Tibial nerve (tissue), 4 donors: ENCODE measurements at places on chromosomes 11 and 22. TPM values are rescaled to one million over a fixed set of nuclear protein-coding genes. Genes with fewer than 3 reads are reported as not detected.
A peak's percentile ranks its signal among the peaks of the same experiment; 100 is the strongest.

The GRIA4 gene
- total RNA-seq: not detected

The CNGA4 gene
- not detected for total RNA-seq

The MAPK11 gene
- 8.7 TPM for total RNA-seq

The CBLIF gene
- total RNA-seq: not detected

The SYT9 gene
- total RNA-seq: not detected

The OR2D2 gene
- not detected for total RNA-seq

The PRAME gene
- total RNA-seq: not detected

DNA sequence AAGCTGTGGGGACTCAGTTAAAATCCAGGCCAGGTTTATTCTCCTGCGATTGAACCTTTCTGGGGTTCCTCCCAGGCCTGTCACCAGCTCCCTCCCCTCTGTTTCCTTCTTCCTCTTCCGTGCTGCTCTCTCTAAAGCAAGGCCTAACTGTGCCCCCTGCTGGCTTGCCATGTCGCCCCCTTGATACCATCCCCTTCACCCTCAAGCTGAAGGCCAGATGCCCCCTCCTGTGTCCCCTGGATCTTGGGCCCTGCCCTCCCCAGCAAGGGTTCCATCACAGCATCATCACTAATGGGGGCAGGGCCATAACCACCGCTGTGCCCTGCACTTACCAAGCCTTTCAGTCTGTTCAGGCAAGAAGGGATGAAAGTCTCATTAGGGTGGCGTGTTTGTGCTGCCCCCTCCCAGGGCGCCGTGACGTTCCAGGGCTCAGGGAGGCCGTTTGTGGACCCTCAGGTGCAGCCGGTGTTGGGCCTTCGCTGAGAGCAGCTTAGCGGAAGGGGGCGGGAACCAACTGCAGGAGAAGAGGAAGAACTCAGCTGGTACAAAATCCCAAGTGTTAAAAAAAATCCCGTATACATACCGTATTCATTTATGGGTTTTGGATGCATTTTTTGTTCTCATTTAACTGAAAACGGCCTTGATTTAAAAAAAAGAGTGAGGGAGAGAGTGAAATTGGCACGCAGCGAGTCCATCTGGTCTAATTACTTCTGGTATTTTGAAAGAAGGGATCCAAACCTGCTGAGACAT is 69.9 kb downstream of the MPPED1 start:
- no peaks in the 10 kb centered on the region for H3K36me3 ChIP-seq
- H3K4me1 ChIP-seq: peaks cover 8% of the 10 kb centered on the region
- no peak for DNase-seq
- no peak overlapping the region for H3K27ac ChIP-seq

- no peak overlapping the region for H3K4me3 ChIP-seq
- no peak overlapping the region for H3K27ac ChIP-seq
- H3K36me3 ChIP-seq: no peaks in the 10 kb centered on the region
- H3K4me1 ChIP-seq: peaks cover 71% of the 10 kb centered on the region
- no peaks in the 10 kb centered on the region for H3K27me3 ChIP-seq
Measured at GRCh38 chr11:934527-934926, 8.9 kb downstream of the AP2A2 start.

- DNase-seq: no peak
- no peaks in the 10 kb centered on the region for H3K36me3 ChIP-seq
- H3K27ac ChIP-seq: no peak overlapping the region
- H3K4me3 ChIP-seq: no peak overlapping the region
Measured at GRCh38 chr22:26610996-26611395, 6.8 kb downstream of the CRYBB1 start.

- no peaks in the 10 kb centered on the region for H3K4me1 ChIP-seq
- H3K27me3 ChIP-seq: no peaks in the 10 kb centered on the region
- H3K27ac ChIP-seq: no peak overlapping the region
Measured at GRCh38 chr22:24518771-24519485, 23.8 kb downstream of the UPB1 start.

- peak overlapping the region; percentile 36 for H3K27ac ChIP-seq
- DNase-seq: no peak
- H3K27me3 ChIP-seq: no peaks in the 10 kb centered on the region
- H3K36me3 ChIP-seq: no peaks in the 10 kb centered on the region
- no peaks in the 10 kb centered on the region for H3K4me1 ChIP-seq
- no peak overlapping the region for H3K4me3 ChIP-seq
Measured at GRCh38 chr22:19579115-19579811, 55.1 kb upstream of the CLDN5 start.

GRCh38 chr22:40218723-40219294 is 41.1 kb downstream of the TNRC6B start:
- no peaks in the 10 kb centered on the region for H3K27me3 ChIP-seq
- H3K36me3 ChIP-seq: no peaks in the 10 kb centered on the region
- H3K4me3 ChIP-seq: no peak overlapping the region
- H3K4me1 ChIP-seq: peaks cover 74% of the 10 kb centered on the region
- H3K27ac ChIP-seq: no peak overlapping the region

GRCh38 chr11:60887556-60887955 is 18.8 kb downstream of the PRPF19 start:
- peak; percentile 50 for DNase-seq
- H3K36me3 ChIP-seq: peaks cover 63% of the 10 kb centered on the region
- no peak overlapping the region for H3K27ac ChIP-seq

DNA sequence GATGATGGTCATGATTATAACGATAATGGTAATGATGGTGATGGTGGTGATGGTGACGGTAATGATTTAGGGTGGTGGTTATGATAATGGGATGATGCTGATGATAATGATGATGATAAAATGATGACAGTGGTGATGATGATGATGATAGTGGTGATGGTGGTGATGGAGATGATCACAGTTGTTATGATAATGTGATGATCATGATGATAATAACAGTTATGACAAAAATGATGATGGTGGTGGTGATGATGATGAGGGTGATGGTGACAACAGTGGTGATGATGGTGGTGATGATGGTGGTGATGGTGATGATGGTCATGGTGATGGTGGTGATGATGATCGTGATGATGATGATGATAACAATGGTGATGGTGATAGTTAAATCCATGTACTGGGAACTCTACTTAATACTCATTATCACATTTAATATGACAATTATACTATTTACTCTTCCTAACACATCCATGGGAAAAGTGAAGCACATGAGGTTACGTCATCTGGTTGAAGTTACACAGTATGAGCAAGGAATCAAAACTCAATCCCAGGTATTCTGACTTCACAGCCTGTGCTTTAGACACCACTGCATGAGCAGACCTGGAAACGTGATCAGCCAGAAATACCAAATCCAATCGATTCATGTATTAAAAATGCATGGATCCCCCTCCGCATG is 322.2 kb downstream of the BRD1 start:
- no peak overlapping the region for H3K27ac ChIP-seq
- H3K36me3 ChIP-seq: no peaks in the 10 kb centered on the region
- H3K27me3 ChIP-seq: no peaks in the 10 kb centered on the region
- no peak overlapping the region for H3K4me3 ChIP-seq

- peaks cover 57% of the 10 kb centered on the region for H3K36me3 ChIP-seq
- no peak overlapping the region for H3K4me3 ChIP-seq
- H3K27me3 ChIP-seq: no peaks in the 10 kb centered on the region
Measured at GRCh38 chr22:31602259-31602952, 59.6 kb downstream of the PISD start.

GRCh38 chr22:45127866-45128265 is 35.9 kb upstream of the NUP50 start:
- H3K27me3 ChIP-seq: no peaks in the 10 kb centered on the region
- H3K36me3 ChIP-seq: no peaks in the 10 kb centered on the region
- H3K4me3 ChIP-seq: no peak overlapping the region
- no peak for DNase-seq

DNA sequence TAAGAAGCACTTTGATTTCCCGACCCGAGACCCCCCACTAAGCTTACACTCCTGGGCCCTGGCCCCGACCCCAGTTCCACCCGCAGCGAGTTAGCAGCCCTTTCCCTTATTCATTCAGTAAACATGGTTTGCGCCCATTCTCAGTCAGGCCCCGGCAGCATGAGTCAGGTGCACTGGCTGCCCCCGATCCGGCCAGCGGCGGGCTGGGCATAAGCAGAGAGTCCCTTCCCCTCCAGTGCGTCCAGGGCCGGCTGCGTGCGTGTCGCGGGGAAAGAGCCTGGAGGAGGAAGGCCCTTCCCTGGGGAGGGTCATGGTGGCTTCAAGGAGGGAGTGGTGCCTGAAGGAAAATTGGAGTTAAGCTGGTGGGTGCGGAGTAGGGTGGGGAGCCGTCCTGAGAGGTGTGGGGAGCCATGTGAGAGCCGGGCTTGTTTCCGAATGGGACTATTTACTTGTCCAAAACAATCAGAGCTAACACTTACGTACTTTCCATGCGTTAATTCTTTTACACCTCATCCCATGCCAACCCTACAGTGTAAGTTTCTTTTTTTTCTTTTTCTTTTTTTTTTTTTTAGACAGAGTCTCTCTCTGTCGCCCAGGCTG is 657 bp downstream of the IGHMBP2 start:
- no peaks in the 10 kb centered on the region for H3K27me3 ChIP-seq
- peak overlapping the region; percentile 69 for H3K27ac ChIP-seq
- peaks cover 51% of the 10 kb centered on the region for H3K36me3 ChIP-seq
- H3K4me1 ChIP-seq: peaks cover 14% of the 10 kb centered on the region
- DNase-seq: peak; percentile 21

- H3K4me3 ChIP-seq: no peak overlapping the region
- H3K4me1 ChIP-seq: peaks cover 4% of the 10 kb centered on the region
- no peaks in the 10 kb centered on the region for H3K36me3 ChIP-seq
- DNase-seq: no peak
Measured at GRCh38 chr22:21026783-21027692, 5.3 kb downstream of the SLC7A4 start.

GRCh38 chr11:104892723-104893511 is 5.3 kb downstream of the CASP12 start:
- no peak for DNase-seq
- no peak overlapping the region for H3K27ac ChIP-seq
- H3K27me3 ChIP-seq: no peaks in the 10 kb centered on the region
- H3K36me3 ChIP-seq: no peaks in the 10 kb centered on the region
- H3K4me3 ChIP-seq: no peak overlapping the region

DNA sequence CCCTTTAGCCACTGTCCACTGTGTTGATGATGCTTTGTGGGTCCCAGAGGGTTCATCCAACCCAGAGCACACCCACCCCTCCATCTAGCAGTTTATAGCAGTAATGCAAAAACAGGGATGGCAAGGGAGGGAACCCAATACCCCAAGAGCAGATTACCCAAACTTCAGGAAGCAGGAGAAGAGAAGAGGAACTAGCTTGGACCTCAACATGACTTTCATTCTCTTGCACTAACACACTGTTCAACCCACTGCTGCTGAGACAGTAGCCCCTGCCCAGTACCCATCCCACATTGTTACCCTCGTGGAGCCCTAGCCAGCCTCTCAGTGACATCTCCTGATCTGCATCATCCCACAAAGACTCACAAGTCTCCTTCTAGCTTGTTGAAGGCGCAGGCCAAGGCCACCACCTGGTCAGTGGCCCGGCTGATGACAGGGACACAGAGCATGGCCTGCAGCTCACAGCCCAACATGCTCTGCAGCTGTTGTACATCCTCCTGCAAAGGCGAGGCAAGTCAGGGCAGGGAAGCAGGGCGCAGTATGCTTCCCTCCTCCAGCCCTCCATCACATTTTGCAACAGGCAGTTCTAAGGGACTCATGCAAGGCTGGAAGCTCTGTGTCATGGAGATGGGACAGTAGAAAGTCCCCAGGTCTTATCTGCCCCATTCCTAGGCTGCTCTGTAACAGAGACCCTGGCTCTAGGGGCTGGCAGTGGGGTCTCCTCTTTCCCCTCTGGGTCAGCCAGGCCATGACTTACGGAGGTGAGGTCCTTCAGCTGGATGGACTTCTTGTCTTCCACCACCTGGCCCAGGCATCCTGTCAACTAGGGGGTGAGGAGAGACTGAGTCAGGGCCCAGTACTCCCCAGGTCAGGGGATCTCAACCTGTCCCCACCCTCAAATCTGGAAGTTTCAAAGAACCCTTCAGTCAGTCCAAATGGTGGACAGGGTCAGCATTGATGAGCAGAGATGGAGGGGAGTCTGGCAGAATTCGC is 85.5 kb downstream of the PDE2A start:
- H3K4me3 ChIP-seq: no peak overlapping the region
- no peaks in the 10 kb centered on the region for H3K27me3 ChIP-seq
- H3K27ac ChIP-seq: no peak overlapping the region
- no peaks in the 10 kb centered on the region for H3K36me3 ChIP-seq
- no peak for DNase-seq
- no peaks in the 10 kb centered on the region for H3K4me1 ChIP-seq

DNA sequence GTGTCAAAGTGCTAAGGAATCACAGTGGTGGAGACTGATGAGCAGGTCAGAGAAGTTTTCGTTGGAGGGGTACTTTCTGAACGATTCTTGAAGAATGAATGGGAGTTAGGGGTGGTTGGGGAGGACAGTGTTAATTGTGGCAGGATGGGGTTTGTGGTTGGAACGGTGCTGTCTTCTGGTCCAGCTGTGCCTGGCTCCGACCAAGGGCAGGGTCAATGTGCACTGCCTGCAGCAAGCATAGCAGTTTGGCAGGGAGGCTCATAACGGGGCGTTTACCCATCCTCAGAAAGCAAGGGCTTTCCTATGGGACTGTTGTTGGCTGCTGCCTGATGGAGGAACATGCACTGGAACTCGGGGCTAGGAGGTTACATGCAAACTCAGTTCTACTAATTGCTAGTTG is 265.8 kb downstream of the KIRREL3 start:
- DNase-seq: no peak
- H3K36me3 ChIP-seq: no peaks in the 10 kb centered on the region
- H3K4me3 ChIP-seq: no peak overlapping the region
- H3K4me1 ChIP-seq: no peaks in the 10 kb centered on the region
- no peaks in the 10 kb centered on the region for H3K27me3 ChIP-seq

- H3K4me3 ChIP-seq: no peak overlapping the region
- H3K36me3 ChIP-seq: peaks cover 48% of the 10 kb centered on the region
- no peak overlapping the region for H3K27ac ChIP-seq
- no peaks in the 10 kb centered on the region for H3K4me1 ChIP-seq
- no peaks in the 10 kb centered on the region for H3K27me3 ChIP-seq
Measured at GRCh38 chr22:17103351-17103750, 17.8 kb downstream of the TMEM121B start.

DNA sequence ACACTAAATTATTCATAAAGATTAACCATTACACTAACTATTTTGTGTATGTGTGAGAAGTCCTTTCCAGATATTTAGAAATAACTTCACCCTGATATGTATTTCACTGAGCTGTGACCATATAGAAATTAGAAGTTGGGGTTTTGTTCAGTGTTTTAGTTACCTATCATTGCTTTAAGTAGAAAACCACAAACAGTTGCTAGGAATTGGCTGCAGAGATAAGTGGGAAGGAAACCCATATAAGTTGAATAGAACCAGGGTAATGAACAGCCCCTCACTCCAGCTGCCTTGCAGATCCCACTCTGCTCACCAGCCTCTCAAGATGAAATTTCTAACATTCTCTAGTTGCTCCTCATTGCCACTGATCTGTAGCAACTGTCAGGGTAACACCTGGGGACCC is 10.3 kb downstream of the SRSF8 start:
- DNase-seq: no peak
- no peaks in the 10 kb centered on the region for H3K36me3 ChIP-seq
- H3K27me3 ChIP-seq: no peaks in the 10 kb centered on the region
- H3K27ac ChIP-seq: peak overlapping the region; percentile 76
- peaks cover 47% of the 10 kb centered on the region for H3K4me1 ChIP-seq

DNA sequence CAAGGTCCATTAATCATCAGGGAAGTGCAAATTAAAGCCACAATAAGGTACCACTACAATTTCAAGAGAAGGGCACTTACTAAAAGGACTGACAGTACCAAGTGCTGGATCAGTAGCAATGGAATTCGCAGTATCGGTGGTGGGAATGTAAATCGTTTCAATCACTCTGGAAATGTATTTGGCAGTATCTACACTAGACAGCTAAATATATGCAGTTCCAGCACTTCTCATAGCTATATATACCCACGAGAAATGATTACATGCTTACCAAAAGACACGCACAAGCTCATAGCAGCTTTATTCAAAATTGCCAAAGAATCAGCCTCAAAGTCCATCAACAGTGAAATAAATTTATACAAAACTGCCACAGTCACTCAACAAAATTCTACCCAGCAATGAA is 4.4 kb upstream of the ZNF280B start:
- H3K27ac ChIP-seq: no peak overlapping the region
- no peaks in the 10 kb centered on the region for H3K27me3 ChIP-seq
- no peak for DNase-seq
- H3K4me1 ChIP-seq: peaks cover 9% of the 10 kb centered on the region
- H3K36me3 ChIP-seq: no peaks in the 10 kb centered on the region
- no peak overlapping the region for H3K4me3 ChIP-seq
